ENCODE measurements at places on chromosomes 2 and 18.

- DNase-seq: no peak
Observed at GRCh38 chr2:148966438-148966758, 72.1 kb upstream of the LYPD6B start.

DNA sequence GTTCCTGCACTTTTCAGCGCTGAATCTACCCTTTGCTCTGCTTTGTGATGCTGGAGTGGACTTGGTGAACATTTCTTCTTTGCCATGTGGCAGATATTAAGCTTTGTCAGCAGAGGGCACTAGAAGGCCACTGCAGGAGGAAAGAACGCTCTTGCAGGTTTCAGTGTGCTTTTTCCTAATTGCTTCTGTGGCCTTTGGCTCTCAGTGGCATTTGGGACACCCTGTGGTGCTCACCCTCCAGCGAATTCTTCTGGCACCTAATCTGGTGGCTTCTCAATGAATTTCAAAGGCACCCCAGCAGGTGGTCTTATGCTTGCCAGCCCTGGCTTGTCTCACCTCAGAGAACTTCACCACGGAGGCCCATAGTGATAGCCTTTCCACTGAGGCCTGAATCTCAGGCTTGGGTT, 146.7 kb downstream of the MYO3B start:
- peak; percentile 16 for DNase-seq

DNA sequence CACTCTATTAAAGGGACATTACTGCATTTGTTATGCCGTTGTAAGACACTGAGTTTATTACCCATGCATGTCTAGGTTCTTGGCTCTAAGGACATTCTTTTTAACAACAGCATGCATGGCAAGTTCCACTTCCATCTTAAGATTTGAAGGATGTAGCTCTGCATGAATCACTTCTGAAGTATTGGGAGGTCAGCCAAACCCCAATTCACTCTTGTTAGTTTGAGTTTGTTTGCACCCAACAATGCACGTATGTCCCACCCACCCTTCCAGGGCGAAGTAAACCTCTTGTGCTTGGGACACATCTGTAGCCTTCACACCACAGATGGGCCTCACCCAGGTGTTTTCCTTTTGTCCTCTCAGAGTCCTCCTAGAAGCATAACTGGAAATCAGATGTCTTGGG, 5.6 kb upstream of the LAMA3 start:
- no peak for DNase-seq

GRCh38 chr2:108139521-108139920, 100.2 kb upstream of the SULT1C3 start:
- DNase-seq: no peak

GRCh38 chr2:56047136-56047535, 123.6 kb upstream of the EFEMP1 start:
- no peak for DNase-seq

DNA sequence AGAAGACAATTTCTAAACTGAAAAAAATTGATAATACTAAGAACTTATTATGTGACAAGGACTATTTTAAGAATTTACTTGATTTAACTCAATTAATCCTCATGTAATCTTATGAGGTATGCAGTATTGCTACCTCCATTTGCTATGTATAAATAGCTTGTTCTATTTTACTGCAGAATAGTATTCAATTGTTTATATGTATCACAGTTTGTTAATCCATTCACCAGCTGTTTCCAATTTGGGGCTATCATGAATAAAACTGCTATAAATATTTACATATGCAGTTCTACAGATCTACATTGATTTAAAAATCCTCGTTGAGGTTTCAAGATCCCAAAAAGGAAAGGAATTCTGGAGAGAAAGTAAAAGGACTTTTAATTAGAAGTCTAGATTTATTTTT, 54.8 kb upstream of the DOCK10 start:
- no peak for DNase-seq

DNA sequence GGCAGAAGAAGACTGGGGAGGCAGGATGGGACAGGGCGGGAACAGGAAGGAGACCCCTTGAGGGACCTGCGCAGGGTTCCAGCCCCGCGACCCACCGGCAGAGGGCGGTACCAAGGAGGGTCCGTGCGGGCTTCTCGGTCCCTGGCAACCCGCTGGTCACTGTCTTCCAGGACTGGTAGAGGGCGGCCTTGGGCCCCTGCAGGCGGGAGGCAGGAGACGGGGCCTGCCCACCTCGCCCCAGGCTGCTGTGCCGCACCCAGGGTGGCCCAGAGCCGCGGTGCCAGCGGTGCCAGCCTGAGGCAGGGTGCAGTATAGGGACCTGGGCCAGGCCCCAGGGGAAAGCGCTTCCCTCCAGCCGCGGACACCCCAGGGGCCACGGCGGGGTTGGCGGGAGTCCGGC, 34.5 kb downstream of the NEURL3 start:
- DNase-seq: no peak

DNA sequence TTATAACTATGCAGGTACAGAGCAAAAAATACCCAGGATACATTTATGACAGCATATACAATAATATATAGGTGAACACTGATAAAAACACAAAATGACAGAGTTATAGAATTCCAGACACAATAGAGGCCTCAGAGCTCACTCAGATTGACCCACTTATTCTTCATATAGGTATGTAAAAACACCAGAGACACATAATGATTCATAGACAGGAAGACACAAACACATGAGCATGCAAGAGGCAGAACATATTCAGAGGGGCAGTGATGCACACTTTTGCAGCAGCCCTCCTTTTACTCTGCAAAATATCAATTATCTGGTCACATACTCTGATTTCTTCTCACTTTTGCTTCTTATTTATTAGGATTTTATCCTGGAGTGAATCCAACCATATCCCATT, 633.3 kb upstream of the ACVR2A start:
- DNase-seq: no peak

GRCh38 chr2:53660886-53661285, 106.7 kb upstream of the CHAC2 start:
- no peak for DNase-seq
